ENCODE measurements at places on chromosomes 5 and 9.

DNA sequence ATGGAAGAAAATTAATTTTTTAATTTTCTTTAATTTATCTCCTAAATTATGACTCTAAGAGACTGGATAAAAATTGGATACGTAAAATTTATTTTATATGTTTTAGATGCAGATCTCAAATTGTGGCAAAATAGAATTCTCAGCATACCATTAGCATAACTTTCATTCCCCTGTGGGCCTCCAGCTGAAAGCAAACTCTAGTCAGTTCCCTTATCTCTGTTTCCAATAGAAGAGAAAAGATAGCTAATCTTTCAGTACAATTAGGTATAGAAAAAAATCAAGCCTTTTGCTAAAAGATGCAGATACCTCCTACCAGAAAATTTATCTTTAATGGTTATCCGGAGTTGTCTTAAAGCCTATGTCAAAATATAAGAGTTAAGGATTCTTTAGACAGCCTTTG is 1530.6 kb downstream of the EFNA5 start:
- DNase-seq = peak; percentile 39

DNA sequence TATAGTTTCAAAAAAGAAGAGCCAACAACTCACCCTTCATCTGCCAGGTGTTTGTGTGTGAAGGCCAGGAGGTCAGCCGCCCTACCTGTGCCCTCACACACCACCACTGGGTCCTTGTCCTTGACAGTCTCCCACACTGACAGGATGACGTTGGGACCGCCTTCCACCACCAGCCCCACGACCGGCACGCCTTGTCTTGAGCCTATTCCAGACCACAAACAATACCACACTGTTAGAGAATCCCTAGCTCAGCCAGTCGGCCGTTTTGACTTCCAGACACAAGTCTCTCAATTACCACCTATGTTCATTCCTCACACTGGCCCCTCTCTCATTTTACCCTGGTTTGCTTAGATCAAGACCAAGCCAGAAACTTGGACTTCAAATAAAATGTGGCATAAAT is 66.1 kb downstream of the TRPM6 start:
- DNase-seq = no peak

DNA sequence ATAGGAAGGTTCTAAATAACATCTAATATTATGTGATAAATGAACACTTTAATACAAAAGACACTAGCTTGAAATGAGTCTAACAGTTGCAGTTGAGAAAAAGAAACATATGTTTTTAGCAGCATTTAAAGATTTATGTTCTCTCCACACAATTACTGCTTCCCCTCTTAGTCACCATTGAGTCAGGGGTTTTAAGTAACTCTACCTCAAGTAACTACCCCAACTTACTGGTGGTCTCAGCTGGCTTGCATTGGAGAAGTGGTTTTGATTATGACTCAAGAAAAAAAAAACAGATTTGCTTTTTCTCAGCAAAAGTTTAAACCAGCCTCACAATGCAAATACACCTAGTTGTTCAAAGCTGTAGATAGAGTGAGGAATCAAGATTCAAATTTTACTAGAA is 1216.5 kb upstream of the CDH9 start:
- DNase-seq = peak; percentile 8

GRCh38 chr5:114402206-114402605 is 40.3 kb downstream of the KCNN2 start:
- no peak for DNase-seq

GRCh38 chr9:111118256-111118948 is 80.1 kb upstream of the LPAR1 start:
- DNase-seq = peak; percentile 24

DNA sequence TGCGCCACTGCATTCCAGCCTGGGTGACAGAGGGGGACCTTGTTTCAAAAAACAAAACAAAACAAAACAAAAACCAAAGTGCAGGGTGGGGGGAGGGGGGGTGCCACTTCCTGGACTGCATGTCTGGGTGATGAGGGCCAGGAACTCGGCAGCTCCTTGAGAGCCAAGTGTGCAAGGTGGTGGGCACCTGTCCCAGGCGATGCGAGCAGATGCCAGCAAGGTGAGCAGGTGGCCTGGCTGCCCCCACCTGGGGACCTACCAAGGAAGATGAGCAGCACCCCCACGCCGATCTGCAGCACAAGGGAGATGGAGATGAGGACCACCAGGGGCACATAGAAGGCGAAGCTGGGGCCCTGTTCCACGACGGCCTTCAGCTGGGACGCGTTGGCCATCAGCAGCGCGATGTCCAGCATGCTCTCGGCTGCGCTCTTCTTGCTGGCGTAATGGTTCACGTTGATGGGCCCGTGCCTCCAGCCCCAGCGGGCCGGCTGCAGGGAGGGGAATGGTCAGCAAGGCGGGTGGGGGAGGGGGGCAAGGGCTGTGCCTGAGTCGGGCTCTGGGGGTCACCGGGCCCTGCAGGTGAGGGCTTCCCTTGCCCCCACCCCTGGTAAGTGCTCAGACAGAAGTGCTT is 7.8 kb downstream of the NINJ1 start:
- no peak for DNase-seq
